Femur (tissue), 1 donor: ENCODE measurements at places on chromosomes 6 and 20.

DNA sequence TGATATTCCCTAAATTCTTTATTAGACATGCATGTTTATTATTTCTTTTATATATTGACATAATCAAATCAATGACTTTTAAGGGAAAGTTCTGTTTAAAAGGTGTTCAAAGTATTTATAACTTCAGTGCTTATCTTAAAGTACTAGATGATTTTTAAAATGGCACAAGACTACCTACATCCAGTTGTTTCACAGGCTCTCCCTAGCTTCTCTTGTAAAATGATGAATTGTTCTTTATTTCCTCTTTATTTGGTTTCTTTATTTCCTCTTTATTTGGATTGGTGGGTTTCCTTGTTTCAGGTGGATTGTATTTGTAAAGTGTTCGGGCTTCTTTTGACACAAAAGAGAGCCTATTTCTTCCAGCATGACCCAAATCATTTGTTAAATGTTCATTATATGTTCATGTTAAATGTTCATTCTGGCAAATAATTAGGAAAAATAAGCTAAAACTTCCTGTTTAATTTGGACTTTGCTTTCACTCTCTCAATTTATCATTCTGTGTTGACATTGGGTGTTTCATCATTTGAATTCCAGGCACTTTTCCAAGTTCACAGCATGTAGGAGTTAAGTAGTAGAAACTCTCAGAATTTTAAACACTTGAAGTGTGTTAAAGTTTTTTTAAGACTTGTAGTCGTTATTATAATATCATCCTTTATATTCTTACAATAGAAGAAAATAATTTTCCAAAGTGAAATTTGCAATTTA lies 24.6 kb downstream of the MLIP start:
- no peak for DNase-seq

GRCh38 chr6:143901885-143902750 lies 37.8 kb downstream of the ZC2HC1B start:
- DNase-seq = peak; percentile 91

DNA sequence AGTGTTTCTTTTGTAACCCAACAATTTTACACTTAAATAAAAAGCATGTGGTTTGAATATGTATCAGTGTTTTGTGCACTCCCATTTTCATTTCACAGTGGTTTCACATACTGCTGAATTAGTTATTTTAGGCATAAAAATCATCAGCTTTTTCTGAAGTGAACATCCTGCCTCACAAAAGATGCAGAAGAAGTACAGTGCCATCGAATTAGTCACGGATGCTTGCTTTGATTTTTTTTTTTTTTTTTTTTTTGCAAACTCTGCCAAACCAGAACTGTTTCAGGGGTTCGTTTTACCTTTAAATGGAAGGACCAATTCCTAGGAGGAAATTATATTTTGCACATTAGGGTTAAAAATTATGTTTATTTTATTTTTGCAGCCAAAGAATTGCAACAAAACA lies 158.6 kb downstream of the RPS12 start:
- DNase-seq = no peak

- no peak for DNase-seq
Measured at GRCh38 chr6:31065556-31065955, 46.8 kb downstream of the C6orf15 start.

DNA sequence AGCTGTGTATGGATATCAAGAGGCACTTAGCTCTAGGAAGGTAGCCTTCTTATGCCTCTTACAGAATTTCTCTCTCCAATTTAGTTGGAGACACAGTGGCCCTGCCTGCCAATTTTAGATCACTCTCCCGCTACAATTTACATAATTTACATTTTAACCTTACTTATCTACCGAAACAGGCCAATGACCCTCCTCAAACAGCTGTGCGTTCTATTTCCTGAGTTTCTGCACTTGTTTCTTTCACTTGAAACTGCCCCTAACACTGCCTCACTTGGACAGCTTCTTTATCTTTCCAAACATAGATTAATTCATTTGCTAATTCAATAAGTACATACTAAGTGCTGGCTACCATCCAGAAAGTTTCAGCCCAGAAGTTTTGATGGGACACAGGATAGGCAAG lies 52.9 kb upstream of the HDDC2 start:
- no peak for DNase-seq

DNA sequence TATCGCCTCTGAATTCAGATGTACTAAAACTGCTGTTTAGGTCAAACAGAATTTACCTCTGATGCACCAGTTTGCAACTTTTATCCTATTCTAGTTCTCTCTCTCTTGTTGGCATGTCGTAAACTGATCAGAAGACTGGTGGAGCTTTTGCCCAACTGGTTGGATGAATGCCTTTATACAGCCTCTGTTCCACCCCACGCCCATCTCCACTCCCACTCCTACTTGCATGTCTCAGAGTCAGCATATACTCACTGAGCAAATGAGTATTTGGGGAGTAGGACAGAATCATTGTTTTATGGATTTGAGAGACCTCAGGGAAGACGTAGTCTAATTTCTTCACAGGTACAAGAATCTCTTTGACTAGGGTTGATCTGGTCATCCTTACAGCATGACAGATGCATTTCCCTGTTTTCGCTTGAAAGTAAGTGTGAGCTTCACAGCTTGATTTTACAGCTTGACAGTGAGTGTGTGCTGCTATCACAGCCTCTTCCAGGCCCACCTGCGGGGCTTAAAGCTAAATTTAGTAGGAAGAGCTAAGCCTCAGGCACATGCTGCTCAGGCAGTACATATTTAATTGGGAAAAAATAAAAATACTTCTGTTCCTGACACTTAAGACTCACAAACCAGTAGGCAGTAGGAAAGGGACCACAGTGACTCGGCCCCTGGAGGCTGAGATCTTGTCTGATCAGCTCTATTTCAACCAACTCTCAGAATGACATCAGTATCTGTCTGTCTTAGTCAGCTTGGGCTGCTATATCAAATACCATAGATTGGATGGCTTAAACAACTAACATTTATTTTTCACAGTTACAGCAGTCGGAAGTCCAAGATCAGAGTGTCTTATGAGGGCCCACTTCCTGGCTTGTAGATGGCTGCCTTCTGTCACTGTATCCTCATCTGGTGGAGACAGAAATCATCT lies 30.4 kb downstream of the TRMT6 start:
- no peak for DNase-seq

GRCh38 chr6:37029249-37029971 lies 24.0 kb downstream of the FGD2 start:
- peak; percentile 71 for DNase-seq

DNA sequence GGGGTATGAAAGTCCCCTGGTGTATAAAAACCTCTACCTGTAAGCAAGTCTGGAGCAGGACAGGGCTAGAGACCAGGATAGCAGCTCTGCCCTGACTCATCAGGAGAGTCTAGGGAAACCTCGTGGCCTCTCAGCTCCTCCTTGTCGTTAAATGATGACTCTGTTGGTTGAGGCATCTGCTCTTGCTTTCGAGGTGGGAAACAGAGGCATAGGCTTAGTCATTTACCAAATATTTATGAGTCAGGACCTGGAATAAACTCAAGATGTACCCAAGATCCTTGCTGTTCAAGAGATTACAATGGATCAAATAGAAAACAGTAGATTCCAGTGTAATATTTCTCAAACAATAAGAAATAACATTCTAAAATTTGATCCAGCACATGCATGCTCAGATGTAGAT lies 5.5 kb downstream of the MANBAL start:
- no peak for DNase-seq

- DNase-seq = no peak
Measured at GRCh38 chr6:37580176-37580955, 80.7 kb upstream of the CCDC167 start.

DNA sequence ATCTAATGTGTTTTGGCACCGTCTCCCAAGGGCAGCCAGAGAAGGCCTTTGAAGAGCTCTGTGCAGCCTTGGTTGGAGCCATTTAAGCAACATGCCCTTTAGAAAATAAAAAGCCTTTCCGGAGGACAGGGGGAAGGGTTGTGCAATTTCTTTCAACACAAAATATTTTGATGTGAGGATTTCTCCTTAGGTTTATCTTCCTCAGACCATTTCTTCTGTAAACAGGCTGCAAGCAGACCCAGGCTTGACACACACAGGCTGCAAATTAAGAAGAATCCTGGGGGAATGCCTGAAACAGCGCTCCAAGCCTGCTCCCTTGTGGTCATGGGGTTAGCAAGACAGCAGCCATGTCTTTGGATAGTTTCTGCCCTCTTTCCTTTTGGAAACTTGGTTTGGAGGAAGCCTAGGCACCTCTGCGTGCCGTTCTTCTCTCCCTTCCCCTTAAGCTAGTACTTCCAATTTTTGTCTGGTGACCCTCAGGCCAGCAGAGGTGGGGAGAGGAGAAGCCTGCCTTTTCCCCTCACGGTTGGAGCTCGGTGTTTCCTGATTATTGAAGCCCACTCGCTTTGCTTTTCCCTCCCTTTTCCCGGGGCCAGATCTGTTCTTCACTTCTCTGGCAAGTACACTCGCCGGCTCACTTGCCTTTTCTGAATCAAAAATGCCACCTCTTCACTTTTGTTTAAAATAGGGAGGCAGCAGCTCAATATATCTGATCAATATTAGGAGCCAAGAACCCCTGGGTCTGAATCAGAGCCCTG lies 39.6 kb upstream of the NOX3 start:
- peak; percentile 33 for DNase-seq

DNA sequence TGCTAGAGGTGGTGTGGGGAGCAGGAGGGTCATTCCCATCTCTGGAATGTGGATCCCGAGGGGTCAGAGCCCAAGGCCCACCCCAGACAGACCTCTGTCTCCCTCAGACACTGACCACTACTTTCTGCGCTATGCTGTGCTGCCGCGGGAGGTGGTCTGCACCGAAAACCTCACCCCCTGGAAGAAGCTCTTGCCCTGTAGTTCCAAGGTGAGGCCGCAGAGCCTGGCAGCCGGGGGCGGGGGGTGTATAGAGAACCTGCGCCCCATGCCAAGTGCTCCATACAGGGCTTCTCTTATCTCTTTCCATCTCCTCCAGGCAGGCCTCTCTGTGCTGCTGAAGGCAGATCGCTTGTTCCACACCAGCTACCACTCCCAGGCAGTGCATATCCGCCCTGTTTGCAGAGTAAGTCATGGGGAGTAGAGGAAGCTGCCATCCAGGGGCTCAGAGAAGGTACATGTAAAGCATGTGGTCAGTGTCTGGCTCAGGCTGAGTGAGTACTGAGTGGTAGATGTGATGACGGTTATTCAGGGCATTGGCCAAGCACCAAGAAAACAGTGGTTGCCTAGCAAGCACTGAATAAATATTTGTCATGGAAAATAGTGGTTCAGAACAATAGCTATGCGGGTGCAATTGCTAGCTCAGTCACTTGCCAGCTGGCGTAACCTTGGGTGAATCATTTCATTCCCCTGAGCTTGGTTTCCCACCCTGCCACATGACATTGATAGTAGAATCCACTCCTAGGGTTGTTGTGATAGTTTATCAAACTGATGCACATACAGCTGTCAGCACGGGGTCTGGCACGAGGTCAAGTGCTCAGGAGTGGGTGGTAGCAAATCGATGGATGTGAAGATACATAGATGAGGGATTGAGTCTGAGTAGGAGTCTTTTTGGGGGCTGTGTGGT lies 3.5 kb downstream of the PIGT start:
- no peak for DNase-seq

- DNase-seq = peak; percentile 82
Measured at GRCh38 chr20:50034567-50035180, 51.9 kb downstream of the SNAI1 start.

DNA sequence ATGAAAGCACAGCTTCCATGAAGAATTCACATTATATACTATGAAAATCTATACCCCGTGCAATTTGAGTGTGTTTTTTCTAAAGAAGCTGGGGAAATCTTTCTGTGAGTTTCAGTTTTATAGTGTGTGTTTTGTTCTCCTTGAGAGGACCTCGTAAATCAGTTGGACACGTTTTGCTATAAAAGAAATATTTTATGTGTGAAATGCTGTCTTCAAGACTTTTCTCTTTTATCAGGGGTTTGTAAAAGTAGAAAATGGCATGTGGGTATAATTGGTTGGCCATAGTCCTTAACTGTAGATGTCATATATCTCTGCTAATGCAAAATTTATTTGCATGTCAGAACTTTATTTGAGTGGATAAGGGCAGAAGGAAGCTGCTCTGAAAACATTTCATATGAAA lies 186.2 kb downstream of the CDH4 start:
- DNase-seq = no peak

DNA sequence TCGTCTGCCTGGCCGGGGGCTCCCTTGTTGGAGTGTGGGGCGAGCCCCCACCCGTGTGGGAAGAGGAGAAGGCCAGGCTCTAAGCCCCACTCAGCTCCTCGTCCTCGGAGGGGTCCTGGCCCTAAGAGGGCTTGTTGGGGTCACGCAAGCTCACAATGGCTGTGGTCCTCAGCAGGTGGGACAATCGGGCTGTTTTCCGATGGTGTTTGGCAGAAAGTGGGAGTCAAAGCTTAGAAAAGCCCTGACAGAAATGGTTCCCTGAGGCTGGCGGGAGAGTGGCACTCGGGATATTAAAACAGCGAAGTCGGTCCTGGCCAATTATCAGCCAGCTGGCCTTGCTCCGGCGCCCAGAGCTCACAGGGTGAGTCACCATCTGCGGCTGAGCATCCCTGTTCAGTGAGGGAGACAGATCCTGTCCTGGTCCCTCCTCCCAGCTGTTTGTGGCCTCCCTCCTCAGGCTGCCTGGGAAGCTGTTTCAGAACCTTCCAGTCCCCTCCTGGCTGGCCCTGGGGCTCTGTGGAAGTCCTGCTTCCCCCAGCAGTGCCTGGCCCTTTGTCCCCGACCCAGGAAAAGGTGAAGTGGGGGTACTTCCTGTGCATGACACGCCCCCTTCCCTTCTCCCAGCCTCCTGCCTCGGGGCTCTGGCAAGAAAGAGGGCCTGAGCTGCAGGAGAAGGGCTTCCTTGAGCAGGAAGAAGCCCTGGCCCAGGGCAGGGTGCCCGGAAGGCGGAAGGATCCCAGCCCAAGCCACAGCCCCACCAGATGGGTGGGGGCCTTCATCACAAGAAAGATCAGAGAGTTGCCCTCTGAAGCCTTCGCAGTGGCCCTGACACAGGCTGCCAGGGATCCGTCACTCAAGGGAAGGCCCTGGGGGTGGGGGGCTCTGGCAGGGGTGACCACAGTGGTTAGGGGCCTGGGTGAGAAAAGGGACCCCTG lies 53.6 kb upstream of the BHLHE23 start:
- no peak for DNase-seq

- DNase-seq = no peak
Measured at GRCh38 chr6:122571888-122572287, 38.3 kb upstream of the PKIB start.

- DNase-seq = no peak
Measured at GRCh38 chr6:52195886-52196285, 9.7 kb downstream of the IL17A start.

- DNase-seq = no peak
Measured at GRCh38 chr6:49454787-49455709, 8.0 kb downstream of the MMUT start.

- DNase-seq = no peak
Measured at GRCh38 chr6:160259598-160259997, 977 bp upstream of the SLC22A2 start.

- DNase-seq = no peak
Measured at GRCh38 chr6:167726043-167726621, 100.6 kb upstream of the AFDN start.

DNA sequence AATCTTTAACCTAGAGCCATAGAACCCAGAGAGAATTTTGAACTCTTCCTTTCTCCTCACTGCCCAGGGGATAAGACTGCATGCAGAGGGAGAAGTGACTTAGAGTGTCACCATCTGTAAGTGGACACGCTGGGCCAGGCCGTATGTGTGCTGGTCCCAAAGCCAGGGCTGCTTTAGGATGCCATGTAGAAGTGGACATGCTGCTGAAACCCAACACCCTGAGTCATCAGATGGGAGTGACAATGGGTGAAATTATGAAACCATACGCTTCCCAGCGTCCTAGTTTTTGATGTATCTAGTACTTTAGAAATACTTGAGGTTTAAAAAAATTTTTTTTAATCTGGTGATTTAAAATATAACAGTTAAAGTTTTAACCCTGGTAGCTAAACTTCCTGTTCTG lies 191.1 kb downstream of the FNDC1 start:
- peak; percentile 48 for DNase-seq
